ENCODE measurements at places on chromosomes 7 and 10. TPM values are rescaled to one million over a fixed set of nuclear protein-coding genes. Genes with fewer than 3 reads are reported as not detected.

The FAM25G gene
- not detected for total RNA-seq

The ELAPOR2 gene
- 3.3 TPM for total RNA-seq

The CYP2C8 gene
- total RNA-seq: not detected

The CHRM2 gene
- total RNA-seq: not detected

DNA sequence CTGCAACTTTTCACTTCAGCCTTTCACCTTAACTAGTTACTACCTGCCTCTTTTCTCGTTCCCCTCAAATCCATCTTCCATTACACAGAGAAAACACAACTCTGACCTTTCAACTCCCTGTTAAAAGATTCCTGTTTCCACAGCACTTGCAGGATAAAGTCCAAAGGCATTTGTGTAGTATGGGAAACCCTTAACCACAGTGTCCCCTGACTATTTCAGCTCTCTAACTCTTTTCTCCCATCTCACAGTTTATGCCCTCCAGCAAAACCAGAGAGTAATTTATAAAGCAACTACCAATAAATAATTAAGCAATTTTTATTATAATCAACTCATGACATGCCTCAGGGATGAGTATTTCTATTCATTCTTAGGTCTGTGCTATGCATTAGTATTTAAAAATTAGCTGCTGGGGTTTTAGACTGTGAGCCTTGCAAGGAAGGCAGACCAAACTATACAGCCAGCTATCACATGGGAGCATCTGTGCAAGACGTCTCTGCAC lies 51.0 kb downstream of the COL1A2 start:
- no peak for DNase-seq

The FOXI2 gene
- total RNA-seq: not detected

The ADAM22 gene
- total RNA-seq: 5.2 TPM

GRCh38 chr10:22599048-22599561 lies 115.3 kb downstream of the PIP4K2A start:
- no peak for DNase-seq

- DNase-seq: no peak
These were observed 253.6 kb downstream of the ELFN1 start for GRCh38 chr7:1923409-1924257.

- DNase-seq: no peak
These were observed 27.9 kb downstream of the RALA start for GRCh38 chr7:39651265-39651664.

The IQUB gene
- total RNA-seq: 0.07 TPM

The SLC18A3 gene
- not detected for total RNA-seq

DNA sequence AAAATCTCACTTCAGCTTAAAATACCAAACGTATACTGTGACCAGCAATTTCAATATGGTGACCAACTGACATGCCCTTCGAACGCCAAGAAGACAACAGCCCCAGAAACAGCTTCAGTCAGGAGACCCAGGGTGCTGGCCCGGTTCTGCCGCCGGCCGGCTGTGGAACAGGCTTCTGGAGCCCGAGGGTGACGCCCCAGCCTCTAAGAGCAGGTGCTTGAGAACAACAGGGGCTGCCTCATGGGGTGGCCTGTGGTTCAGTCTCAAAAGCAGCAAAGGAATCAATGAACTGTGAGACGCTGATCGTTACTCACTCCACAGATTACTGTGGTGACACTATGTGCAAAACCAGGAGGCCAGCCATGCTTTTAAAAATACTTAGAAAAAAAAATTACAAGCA lies 17.3 kb downstream of the GPER1 start:
- DNase-seq: no peak

GRCh38 chr10:19499291-19499770 lies 316.9 kb upstream of the PLXDC2 start:
- no peak for DNase-seq

The MAT1A gene
- not detected for total RNA-seq

- DNase-seq: no peak
These were observed 99.4 kb downstream of the CALD1 start for GRCh38 chr7:134878746-134879357.

The COBL gene
- total RNA-seq: not detected

DNA sequence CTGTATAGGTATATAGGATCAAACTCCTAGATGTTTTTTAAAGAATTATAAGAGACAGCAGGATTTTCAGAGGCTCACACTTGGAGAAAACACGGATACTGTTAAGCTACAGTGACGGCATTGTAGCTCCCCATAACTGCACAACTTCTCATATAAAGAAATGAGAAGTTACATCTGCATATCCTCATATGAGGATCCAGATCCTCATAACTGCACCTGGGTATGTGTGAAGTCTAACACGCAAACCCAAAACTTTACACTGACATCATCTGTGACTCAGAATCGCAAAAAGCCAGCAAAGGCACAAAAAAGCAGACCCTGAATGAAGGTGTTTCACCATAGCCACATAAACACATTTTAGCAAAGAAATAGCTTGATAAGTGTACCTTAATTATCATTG lies 34.1 kb downstream of the NEBL start:
- DNase-seq: no peak

The SAMD9 gene
- 85.6 TPM for total RNA-seq

GRCh38 chr7:139618482-139619366 lies 95.2 kb downstream of the CLEC2L start:
- peak; percentile 50 for DNase-seq

DNA sequence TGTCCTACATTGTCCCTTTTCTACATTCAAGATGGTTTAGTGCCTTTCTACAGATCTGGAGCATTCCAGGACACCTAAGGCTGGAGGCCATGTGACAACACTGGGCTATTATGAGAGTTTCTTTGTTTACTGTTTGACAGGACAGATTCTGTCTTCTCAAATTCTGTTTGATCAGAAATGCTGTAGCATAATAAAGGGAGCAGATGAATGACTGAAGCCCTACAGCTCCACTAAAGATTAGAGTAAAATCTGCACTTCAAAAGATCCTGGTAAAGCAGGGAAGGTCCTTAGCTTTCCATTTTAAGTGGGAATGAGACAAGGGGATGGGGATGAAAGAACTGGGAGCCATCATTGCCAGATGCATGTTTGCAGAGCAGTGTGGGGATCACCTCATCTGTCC lies 38.4 kb downstream of the TMEM229A start:
- no peak for DNase-seq

DNA sequence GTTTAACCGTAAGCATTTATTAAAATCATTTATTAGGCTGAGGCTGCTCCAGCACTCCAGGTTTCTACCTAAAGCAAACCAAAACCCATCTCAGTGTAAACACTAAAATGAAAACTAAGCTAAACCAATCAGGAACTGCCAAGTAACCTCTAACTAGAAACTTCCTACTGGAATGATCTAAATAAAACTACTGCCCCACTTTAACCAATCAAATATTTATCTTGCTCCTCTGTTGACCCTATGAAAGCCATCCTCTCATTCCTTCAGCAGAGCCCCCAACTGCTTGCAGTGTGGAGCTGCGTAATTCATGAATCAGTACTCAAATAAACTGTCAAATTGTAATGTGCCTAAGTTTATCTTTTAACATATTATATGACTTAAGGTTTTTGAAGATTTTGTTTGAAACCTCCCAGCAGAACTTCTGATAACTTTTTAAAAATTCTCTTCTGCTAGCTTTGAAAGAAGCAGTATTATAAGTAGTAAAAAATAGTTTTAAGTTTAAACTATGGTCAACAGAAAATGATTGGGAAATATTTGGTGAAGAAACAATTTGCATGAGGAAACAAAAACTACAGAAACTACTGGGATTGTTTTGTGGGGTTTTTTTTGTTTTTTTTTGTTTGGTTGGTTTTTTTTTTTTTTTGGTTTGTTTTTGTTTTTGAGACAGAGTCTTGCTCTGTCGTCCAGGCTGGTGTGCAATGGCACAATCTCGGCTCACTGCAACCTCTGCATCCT lies 47.4 kb downstream of the GPR37 start:
- no peak for DNase-seq

- DNase-seq: no peak
These were observed 466.5 kb downstream of the PLXNA4 start for GRCh38 chr7:132109769-132110168.

GRCh38 chr10:132355754-132356153 lies 23.8 kb downstream of the LRRC27 start:
- no peak for DNase-seq

The SCIN gene
- total RNA-seq: 1.4 TPM

DNA sequence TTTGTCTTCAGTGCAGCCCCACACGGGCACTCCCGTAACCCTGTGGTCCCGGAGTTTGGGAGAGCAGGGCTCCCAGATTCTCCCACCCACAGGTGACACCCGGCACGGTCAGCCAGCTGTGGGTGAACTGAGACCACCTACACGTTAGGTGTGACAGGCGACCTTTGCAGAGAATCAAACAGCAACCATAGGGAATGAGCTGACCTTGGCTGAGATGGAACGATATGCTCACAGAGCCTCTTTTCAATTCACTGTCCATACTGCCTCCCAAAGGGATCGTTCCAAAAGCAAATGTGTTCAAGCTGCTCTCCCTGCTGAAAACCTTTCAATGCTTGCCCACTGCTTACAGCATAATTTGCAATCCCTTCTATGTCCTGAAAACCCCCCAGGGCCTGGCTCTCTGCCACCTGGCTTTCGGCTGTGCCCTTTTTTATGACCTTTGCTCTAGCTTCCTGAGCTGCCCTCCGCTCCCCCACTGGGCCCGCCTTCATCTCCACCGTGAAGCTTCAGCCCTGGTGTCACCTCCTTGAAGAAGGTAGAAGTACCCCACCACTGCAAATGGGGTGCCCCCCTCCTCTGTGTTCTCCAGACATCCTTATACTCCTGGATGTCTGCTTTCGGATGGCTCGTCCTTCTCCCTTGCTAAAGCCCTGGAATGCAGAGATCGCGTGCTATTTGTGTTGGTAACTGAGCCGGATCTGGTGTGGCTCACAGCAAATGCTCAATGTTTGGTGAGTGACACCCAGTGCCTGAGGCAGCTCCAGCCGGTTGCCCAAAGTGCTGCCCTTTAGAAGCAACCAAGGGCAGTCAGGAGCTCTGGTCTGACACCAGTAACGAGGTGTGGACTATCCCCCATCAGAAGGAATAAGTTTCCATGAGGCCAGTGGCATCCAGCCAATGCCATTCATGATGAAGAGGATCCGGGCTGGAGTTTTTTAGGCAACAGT lies 90.4 kb downstream of the KIAA1549 start:
- no peak for DNase-seq

The DPCD gene
- total RNA-seq: 3.7 TPM

DNA sequence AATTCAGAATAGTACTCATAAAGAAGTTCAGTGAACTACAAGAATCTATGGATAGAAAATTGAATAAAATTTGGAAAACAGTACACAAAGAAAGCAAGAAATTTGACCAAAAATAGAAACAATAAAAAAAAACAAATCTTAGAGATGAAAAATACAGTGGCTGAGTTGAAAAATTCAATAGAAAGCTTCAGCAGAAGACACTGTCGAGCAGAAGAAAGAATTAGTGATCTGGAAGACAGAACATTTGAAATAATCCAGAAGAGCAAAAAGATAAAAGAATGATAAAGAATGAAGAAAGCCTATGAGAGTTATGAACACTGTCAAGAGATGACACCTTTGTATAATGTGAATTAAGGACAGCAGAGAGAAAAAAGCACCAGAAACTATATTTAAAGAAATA lies 480.6 kb downstream of the SDK1 start:
- DNase-seq: no peak

DNA sequence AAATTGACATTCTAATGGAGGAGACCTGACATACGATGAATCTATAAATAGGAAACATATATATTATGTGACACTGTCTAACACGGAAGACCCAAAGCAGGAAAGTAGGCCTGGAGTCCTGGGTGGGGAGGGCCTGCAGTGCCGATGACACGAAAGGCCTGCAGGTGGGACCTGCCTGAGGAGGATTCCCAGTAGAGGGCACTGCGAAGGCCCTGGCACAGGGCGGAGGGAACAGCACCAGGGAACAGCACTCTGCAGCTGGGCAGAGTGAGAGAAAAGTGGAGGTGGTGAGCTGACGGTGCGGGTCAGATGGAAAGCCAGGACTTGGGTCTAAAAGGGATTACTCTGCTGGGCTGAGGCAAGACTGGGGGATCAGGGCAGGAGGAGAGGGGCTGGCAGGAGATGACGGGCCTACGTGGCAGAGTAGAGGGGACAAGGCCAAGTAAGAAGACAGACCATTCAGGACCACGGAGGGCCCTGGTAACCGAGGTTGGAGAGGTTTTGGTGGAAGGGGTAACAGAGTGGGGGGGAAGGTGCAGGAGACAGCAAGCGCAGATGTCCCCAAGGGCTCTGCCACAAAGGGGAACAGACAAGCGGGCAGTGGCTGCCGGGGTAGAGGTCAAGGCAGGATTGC lies 8.1 kb downstream of the ZNF746 start:
- no peak for DNase-seq

The TMEM176A gene
- total RNA-seq: not detected

DNA sequence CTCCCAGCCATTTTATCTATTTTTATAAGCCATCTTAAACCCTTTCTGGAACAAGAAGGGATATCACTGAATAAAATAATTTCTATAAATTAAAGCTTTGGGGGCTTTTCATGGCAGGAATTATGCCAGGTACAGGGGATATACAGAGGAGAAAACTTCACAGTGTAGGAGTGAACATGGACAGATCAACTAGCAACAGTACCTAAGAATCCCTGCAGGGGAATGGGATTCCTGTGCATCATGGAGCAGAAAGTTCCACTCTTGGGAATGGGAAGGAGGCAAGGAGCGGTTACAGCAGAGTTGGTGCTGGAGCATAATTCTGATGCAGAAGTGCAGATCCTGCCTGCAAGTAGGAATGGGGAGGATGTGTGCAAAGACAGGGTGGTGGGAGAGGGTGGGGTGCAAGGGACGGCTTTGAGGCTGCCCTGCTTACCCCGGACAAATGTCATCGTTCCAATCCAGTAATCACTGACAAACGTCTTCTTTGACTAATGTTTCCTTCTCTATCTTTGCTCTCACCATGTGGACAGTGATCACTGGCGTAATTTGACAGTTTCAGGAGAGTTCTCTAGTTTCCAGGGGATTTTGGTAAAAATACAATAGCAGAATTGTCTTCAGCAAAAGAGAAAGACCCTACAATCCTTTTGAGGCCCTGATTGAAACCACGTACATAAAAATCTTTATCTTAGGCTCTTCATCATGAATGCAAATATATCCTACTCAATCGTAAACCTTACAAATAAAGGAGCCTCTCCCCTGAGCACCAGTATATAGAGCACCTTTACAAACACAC lies 196.7 kb downstream of the HECW1 start:
- no peak for DNase-seq

DNA sequence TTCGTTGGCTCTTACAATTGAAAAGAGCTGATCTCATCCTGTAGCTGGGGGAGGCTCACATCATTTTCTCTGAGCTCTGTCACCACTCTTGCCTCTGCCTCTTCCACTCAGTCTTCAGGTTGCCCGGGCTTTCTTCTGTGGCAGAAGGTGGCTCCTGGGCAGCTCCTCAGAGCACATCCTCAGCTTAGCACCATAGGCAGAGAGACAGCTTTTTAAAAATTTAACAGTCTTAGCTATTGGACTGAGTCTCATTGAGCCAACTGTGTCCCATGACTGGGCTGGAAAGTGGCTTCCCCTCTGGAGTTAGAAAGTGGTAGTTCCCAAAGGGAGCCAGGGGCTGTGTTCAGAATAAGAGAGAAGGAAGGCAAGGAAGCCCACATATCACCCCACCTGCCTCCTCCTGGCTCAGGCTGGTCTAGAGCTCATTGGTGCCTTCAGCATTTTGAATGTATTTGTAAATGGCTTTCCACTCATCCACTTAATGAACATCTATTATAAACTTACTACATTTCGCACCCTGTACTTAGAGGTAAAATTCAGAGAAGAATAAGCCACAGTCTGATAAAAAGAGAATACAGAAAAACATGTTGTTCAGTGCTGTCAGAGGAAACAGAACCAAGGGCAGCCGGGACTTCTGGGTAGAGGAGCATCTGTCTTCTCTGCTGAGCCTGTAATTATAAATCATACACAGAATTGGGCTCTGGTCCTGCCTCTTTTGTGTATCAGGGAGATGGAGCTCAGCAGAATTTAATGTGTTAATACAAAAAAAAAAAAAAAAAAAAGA lies 119.3 kb downstream of the WDFY4 start:
- no peak for DNase-seq

GRCh38 chr7:107130487-107131220 lies 38.1 kb upstream of the HBP1 start:
- no peak for DNase-seq
